ENCODE measurements at places on chromosomes 16 and 17.

- DNase-seq, result no peak
Observed at GRCh38 chr16:4354512-4355409, 3.6 kb upstream of the PAM16 start.

DNA sequence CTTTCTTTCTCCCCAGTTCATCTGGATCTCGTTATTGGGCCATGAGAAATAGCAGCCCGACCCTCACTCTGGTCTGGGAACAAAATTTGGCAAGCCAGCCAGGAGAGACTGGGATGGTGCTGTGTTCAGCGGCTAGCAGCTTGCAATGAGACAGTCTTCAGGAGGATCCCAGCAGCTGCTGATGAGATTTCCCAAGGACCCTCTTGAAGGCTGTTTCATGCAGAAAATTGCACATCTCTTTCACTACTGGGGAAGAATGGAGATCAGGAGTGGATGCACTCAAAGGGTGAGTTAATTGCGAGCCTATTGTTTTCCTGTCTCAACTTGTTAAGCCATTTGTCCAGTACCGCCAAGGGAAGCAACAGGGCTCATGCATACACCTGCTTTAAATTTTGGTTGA lies 5.5 kb upstream of the COIL start:
- no peak for DNase-seq

DNA sequence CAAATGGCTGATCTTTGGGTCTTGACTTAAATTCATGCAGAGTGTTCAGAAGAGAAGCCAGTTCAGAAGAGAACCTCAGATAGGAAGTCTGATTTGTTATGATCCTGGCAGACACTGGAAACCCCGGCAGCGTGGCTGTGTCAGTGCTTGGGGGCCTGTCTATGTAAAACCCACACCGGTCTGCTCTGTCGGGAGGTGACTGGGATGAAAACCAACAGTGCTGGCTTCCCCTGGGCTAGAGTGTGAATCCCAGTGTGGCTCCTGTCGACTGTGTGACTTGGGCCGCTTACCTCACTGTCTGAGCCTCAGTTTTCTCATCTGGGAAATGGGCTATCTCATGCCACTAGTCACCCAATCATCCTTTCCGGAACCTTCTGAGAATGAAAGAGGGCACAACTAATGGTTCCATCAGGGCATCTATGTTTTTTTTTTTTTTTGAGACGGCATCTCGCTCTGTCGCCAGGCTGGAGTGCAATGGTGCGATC lies 92.4 kb downstream of the FOXL1 start:
- DNase-seq, result no peak

- peak; percentile 20 for DNase-seq
Observed at GRCh38 chr17:57868007-57868909, 18.4 kb upstream of the MRPS23 start.

DNA sequence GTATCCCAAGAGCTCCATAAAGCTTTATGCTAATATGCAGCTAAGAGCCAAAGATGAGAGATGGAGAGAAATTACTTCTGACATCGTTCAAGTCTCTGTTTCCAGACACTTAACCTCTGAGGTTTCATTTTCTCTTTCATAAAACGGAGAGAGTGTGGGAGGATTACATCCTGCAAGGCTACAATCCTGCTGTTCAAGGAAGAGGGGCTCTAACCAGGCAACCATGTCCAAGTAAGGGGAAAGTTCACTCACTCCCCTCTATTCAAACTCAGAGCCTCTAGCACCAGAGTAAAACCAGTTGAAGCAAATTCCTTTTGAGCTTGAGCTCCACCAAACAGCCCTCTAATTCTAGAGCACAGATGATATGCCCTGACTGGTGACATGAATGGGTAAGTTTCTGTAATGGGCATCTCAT lies 397.4 kb downstream of the NPIPA8 start:
- no peak for DNase-seq
